ENCODE measurements at places on chromosomes 1 and 21. TPM values are rescaled to one million over a fixed set of nuclear protein-coding genes. Genes with fewer than 3 reads are reported as not detected.

Gene ANGPTL3
- total RNA-seq: not detected

Gene S100A5
- not detected for total RNA-seq

Gene LCE1F
- not detected for total RNA-seq

Gene IVL
- not detected for total RNA-seq

Gene BEST4
- total RNA-seq: 0.34 TPM

Gene RHBG
- not detected for total RNA-seq

Gene SHE
- total RNA-seq: 11.6 TPM

Gene CELA3A
- not detected for total RNA-seq

Gene TMCC2
- total RNA-seq: 2.1 TPM

Gene CASZ1
- total RNA-seq: 1.3 TPM

Gene NCAM2
- total RNA-seq: 1.1 TPM

Gene OR2T11
- total RNA-seq: not detected

Gene KCNA2
- total RNA-seq: 1.7 TPM

Gene CCDC185
- not detected for total RNA-seq

Gene PTGFRN
- 16.1 TPM for total RNA-seq

Gene PADI1
- not detected for total RNA-seq

Gene CLDN8
- not detected for total RNA-seq

Gene ZNF683
- not detected for total RNA-seq

Gene WNT3A
- not detected for total RNA-seq

Gene CYP4B1
- 332 TPM for total RNA-seq

Measured in subcutaneous adipose tissue (tissue), 4 donors.